ENCODE measurements at places on chromosomes 3 and 15.

DNA sequence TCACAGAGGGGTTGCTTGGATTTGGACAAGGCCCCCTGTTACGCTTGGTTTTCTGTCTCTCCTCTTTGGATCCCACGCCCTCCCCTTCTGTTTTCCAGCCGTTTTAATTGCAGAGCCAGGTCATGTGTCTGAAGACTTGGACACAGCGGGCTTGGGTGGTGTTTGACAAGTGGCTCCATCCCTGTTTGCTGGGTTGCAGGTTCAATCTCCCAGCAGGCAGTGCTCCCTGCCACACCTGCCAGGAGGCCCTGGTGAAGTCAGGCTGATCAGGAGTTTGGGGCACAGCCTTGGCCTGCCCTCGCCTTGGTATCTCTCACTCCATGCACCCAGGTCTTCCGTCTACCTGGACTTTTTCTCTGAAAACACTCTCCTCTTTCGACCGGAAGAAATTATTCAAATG lies 59.0 kb downstream of the PLXNA1 start:
- DNase-seq = no peak

DNA sequence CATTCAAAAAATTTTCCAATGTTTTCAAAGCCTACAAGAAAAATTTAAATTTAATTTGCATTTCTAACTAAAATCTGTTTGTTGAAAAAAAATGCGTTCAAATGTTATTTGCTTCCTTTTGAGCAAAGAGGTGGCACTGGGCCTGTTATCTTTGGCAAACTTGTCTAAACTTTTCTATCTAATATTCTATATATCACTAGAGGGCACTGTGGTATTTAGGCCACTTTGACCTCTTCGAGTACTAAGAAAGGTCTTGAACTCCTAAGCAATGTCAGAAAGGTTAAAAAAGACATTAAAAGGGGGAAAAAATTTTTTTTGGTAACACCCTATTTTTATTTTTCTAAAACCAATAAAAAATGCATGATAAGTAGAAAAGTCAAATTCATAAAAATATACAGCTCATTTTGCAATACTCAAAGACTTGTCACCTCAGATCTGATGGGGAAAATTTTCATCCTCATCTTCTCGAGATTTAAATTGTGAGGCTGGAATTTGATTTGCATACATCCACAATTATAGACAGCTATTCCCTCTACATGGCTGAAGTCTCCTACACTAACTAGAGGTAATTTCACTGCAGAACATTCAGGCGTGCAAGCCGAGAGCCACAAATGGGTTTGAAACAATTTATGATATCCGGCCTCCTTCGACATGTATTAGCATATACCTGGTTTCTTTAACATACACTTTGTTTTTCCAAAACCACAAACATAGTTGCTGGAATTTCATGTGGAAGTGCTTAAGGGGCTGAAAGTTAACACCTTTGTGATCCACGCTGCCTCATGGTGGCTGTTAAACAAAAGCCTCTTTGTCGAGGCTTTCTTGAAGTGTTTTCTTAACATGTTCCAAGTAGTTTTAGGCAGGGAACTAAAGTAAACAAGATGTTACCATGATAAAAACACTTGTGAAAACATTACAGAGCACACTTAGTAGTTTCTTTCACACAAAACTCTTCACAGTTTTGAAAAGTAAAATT lies 576.4 kb downstream of the FOXP1 start:
- no peak for DNase-seq

DNA sequence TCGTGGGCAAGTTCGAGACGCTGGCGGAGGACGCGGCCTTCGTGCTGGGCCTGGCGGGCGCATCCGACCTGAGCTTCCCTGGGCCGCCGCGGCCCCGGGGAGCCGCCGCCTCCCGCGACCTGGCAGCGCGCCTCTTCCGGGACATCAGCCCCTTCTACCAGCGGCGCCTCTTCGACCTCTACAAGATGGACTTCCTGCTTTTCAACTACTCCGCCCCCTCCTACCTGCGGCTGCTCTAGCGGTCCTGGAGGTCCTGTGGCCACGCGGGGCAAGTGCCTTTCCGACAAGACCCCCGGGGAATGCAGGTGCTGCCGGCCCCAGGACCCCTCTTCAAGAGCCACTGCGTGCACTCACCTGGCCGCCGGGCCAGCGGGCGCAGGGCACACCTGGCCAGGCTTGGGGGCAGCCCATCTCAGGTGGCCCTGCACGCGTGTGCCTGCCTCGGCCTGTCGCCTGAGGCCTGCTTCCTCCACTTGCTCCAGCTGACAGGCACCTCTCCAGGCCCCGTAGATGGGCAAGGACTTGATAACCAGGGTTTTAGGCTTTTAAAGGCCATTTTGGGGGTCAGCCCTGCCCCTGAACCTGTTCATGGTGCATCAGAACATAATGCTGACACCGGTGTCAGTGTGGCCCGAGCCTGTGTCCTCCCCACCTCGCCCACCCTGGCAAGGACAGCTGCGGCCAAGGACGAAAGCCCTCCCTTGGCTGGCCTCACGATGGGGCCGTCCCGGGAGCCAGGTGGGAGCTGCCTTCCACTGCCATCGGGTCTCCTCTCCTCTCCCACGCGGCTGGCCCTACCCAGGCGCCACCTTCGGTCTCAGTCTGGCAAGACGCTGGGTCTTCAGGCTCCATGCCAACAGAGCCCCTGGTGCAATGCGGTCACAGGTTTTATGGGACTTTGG lies 16.1 kb downstream of the C3orf22 start:
- DNase-seq = no peak

DNA sequence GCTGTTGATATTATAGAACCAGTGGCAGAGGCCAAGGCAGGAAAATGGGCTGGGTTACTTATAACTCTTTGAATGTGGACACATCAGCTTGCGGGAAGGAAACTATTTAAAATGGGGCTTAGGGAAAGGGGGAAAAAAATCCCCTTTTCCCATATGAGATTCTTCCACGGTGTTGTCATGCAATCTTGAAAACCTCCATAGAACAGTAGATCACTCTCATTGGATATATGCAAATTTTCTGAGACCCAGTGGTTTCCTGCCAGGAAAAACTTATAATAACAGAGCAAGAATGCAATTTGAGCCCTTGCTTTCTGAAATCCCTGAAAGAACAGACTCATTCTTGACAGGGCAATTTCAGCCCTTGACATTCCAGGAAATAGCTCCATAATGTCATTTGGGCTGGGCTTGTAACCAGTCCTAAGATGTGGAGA lies 31.1 kb downstream of the TMEM212 start:
- no peak for DNase-seq

GRCh38 chr15:67465196-67465952 lies 55.6 kb upstream of the C15orf61 start:
- no peak for DNase-seq

DNA sequence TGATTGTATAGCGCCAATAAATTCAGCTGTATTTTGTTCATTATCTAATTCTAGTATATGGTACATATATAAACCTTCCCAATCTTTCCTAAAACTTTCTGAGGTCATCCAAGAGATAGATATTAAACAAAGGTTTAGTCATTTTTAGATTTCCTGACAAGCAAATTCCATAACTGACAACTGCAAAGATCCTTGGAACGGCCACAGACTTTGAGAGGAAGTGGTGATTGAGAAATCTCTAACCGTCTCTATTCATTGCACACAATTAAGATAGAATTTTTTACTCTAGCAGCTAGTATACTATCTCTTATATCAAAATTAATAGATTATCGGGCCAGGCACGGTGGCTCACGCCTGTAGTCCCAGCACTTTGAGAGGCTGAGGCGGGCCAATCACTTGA lies 4.7 kb downstream of the CSNK1G1 start:
- no peak for DNase-seq

DNA sequence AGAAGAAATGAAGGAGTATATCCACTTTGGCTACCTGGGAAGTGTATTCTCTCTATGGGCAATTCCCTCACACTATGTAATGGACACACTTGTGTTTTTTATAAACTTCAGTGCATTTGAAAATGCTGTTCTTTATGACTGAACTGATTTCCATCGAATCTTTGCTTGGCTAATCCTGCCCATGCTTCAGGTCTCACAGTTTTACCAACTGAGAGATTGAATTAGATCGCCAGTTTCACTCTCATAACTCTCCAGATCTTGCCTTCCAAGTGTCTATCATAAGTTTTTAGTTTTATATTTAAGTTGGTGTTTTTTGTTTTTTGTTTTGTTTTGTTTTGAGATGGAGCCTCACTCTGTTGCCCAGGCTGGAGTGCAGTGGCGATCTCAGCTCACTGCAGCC lies 73.5 kb upstream of the MBNL1 start:
- DNase-seq = no peak

GRCh38 chr15:55408012-55408928 lies at the start of the genes CCPG1 and PIERCE2:
Gene CCPG1 (minus strand): TSS chr15:55408359. CDS start chr15:55389424, 18,935 bp downstream.
Gene PIERCE2 (plus strand): TSS chr15:55408495. CDS start chr15:55408769, 274 bp downstream.
- peak; percentile 91 for DNase-seq

- no peak for DNase-seq
Observed at GRCh38 chr3:150469931-150470740, 62.0 kb downstream of the TSC22D2 start.

- no peak for DNase-seq
Observed at GRCh38 chr3:140628606-140629005, 49.3 kb upstream of the TRIM42 start.

DNA sequence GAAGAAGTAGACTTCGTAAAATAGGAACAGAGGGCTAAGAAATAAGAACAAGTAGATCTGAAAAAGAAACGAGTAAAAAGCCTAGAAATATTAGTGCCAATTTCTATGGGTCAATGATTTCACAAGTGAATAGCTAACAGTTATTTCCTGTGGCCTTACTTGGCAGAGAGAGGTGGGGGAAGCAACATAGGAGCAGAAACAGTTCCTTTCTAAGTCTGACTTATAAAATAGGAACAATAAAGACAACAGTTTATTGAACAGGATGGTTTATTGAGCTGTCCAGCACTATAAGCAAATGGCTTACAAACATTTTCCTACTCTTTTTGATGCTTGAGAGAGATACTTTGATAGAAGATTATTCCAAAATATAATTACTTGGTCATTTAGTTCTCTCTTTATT lies 37.9 kb downstream of the AGTR1 start:
- no peak for DNase-seq

DNA sequence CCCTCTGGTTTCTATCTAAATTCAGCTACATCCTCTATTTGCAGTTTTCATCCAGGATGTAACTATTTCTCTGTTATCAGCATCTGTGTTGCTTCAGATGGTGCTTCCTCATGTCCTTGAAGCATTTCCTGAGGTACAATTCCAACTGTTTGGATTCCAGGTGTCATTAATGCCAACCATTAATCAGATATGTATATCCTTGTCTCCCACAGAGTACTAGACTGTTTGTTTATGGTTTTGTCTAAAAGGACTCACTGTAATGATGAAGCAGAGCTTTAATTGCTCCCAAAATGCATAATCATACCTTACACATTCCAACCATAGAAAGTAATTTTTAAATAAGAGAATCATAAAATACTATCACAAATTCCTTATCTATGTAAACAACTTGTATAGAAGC lies 288.5 kb upstream of the MME start:
- DNase-seq = no peak

- DNase-seq = no peak
Observed at GRCh38 chr3:26623419-26624208, 1.0 kb downstream of the LRRC3B start.

GRCh38 chr15:76987896-76988860 lies 6.7 kb upstream of the PSTPIP1 start:
- DNase-seq = peak; percentile 30
